Stimulated activated CD8-positive, alpha-beta memory T cell treated with anti-CD3 and anti-CD28 coated beads, Interleukin-12 subunit alpha, Interleukin-12 subunit beta, amount 100 ng/mL, for 1 hour (primary cell): ENCODE measurements at places on chromosomes 6 and 20.

- DNase-seq, result no peak
Measured at GRCh38 chr6:146741609-146742008, 142.8 kb downstream of the ADGB start.

DNA sequence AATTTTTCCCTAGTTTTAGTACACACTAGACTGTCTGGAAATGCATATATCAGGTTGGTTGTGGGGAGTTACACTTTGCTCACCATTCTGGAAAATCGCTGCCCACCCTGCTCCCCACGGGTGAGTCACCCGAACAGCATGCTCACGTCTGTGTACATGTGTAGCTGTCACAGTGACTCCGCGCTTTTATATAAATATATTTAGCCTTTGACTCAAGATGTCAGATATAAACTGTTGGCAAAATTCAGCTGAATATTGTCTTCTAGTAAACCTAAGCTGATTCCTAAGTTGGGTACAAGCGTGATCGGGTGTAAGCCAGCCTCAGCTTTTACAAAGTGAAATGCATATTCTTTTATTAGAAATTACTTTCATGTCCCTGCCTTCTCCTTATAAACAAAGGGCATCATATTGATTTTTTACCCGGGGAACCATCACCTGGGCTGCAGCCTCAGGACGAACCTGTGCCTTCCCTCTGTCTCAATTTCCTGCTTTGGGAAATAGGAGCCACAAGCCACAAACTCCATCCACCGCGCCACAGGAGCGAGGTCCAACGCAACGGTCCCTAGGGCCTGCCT is 4.3 kb downstream of the SDCBP2 start:
- DNase-seq, result no peak

GRCh38 chr6:162688751-162689345 is 38.7 kb downstream of the PRKN start:
- no peak for DNase-seq

DNA sequence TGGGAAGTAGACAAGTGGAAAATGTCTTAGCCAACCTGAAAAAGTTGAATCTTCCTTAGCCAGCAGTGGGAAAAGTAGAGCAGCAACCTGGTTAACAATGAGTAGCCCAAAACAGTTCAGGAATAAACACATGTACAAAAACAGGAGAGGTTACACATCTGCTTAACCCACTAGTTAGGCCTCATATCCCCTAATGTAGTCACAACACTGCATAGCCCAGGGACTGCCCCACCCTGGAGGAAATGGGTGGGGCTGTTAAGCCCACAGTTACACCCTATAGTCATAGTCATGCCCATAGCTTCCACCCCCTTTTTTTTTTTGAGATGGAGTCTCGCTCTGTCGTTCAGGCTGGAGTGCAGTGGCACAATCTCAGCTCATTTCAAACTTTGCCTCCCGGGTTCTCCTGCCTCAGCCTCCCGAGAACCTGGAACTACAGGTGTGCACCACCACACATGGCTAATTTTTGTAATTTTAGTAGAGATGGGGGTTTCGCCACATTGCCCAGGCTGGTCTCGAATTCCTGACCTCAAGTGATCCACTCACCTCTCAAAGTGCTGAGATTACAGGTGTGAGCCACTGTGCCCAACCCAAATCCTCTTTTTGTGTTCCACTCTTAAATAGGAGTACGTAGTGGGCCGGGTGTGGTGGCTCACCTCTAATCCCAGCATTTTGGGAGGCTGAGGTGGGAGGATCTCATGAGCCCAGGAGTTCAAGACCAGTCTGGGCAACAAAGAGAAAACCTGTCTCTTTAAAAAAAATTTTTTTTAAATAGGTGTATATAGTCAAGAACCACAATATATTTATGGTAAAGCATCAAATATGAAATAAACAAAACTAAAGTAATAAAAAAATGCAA is 24.5 kb downstream of the ILRUN start:
- peak; percentile 46 for DNase-seq

- no peak for DNase-seq
Measured at GRCh38 chr6:151091571-151091970, 148.2 kb upstream of the AKAP12 start.

DNA sequence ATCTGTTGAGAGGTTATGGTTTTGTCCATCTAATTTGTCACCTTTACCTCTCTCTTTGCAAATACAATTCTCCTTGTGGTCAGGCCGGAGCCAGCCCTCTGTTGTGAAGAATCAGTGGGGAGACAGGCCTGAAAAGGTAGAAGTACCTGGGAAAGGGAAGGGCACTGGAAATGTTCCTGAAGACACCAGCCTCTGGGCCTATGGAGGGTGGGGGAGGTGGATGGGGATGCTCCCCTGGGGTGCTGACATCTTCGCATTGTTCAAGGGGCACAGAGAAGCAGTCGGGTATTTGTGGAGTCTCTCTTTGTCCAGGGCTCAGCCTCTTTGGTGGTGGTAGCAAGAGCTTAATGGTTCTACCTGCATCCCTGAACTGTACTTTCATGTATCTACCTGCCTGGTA is 24.4 kb upstream of the AFDN start:
- DNase-seq, result no peak

DNA sequence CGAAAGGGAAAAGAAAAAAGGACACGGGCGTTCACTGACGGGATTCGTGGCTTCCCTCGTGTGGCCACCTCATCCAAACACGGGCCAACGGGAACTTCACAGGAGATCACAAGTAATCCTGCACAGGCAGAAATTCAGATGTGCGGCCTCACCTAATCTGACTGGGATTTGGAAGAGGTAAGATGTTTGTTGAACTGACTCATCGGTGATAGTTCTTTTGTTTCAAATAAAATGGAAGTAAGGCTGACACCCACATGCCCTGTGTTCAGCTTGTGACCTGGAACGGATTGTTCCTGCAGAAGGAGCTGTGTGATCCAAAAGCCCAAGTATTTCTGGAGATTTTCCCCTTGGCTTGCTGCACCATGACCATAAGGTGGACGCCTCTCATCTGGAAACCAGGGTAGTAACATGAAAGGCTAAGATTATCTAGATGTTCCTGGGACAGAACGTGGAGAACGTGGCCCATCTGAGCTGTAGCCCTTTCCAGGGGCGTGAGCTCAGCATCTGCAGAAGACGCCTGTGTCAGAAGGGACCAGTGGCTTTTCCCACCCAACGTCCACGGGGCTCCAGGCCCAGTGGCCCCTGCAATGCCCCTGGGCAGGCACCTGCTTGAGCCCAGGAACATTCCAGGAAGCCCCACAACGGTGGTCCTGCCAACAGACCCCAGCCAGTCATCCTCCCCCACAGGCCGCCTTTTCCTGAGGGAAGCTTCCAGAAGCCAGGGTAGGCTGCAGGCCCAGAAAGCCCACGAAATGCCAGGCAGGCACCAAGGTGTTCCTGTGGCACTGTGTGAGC is 39.7 kb downstream of the DLL1 start:
- no peak for DNase-seq

DNA sequence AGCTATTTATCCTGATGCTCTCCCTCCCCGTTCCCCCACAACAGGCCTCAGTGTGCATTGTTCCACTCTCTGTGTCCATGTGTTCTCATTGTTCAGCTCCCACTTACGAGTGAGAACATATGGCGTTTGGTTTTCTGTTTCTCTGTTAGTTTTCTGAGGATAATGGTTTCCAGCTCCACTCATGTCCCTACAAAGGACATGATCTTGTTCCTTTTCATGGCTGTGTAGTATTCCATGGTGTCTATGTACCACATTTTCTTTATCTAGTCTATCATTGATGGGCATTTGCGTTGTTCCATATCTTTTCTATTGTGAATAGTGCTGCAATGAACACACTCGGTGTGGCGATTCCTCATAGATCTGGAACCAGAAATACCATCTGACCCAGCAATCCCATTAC is 225.9 kb upstream of the CDH4 start:
- DNase-seq, result no peak

DNA sequence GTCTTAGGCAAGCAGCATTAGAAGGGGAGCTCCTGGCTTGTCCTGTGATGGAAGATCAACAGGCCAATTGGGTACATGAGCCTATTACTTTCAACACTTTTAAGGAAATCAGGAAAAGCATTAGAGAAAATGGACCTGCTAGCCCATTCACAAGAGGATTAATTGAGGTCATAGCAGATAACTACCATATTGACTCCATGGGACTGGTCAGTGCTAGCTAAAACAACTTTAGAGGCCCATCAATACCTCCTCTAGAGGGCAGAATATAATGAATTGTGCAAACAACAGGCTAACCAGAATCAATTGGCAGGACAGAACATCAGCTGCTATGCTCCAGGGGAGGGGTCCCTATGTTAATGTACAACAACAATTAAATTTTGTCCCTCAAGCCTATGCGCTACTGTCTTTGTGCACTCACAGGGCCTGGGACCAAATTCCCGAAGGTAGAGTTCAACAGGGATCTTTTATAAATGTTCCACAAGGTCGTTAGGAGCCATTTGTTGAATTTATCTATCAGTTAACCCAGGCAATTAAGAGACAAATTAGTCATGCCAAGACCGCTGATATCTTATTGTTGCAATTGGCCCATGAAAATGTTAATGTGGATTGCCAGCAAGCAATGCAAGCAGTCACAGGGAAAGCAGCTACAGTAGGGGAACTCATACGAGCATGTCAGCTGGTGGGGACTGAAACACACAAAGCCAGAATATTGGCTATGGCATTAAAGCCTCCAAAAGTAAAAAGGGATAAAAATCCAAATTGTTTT is 106.6 kb upstream of the BTN3A2 start:
- DNase-seq, result no peak

- no peak for DNase-seq
Measured at GRCh38 chr20:37430778-37431460, 85.0 kb downstream of the SRC start.

- DNase-seq, result no peak
Measured at GRCh38 chr6:27267857-27268434, 20.4 kb downstream of the PRSS16 start.
